ENCODE measurements at places on chromosomes 12 and 14. TPM values are rescaled to one million over a fixed set of nuclear protein-coding genes. Genes with fewer than 3 reads are reported as not detected.

Gene NDUFA12
- 115 TPM for total RNA-seq

GRCh38 chr12:69610729-69611128 is at the start of gene LRRC10:
Gene LRRC10 (minus strand): TSS chr12:69610907. CDS start chr12:69610838, 69 bp downstream.
- DNase-seq = no peak

- no peak for DNase-seq
Measured at GRCh38 chr12:132261328-132262138, 67.9 kb downstream of the GALNT9 start.

- DNase-seq = peak; percentile 47
Measured at GRCh38 chr14:94394581-94395207, 6.3 kb upstream of the SERPINA1 start.

Gene RHOJ
- 10.5 TPM for total RNA-seq

Gene OR4K1
- total RNA-seq = not detected

DNA sequence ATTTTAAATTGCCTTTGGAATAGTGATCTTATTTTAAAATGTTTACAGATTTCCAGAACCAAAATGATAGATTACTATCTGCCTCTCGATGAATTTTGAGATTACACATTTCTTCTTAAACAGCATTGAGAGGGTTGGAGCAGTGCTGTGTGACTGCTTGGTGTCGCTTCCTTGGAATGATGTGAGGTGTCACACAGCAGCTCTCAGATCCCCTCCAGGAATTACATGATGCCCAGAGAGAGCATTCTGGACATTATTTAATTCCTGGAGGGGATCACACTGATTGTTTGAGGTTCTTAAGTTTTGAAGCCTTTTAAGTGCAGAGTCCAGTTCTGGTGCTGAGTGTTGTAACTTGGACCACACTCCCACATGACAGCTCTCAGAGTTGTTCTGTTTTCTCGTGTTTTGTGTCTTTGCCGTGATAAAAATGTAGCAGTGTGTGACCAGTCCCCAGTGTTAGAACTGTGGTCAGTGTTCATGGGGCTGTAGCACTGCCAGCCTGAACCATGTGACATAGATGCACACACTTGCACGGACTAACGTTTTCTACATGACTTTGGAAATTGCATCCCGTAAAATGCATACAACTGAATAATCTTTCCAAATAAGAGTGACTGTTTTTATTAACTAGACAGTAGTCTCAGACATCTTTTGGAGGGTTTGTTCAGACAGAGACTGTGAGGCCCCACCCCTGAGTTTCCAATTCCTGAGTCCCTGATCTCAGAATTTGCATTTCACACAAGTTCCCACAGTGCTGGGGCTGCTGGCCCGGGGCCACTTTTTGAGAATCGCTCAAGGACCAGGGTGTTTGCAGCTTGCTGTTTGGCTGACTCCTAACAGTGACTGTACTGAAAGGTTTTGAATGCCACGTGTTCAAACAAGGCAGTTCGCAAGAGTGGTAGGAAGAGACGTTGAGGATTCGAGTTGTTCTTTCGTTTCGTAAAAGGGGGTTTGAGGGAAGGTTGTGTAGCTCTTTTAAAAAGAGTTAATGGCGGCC is 26.0 kb downstream of the XRCC3 start:
- DNase-seq = no peak

- DNase-seq = peak; percentile 27
Measured at GRCh38 chr12:45122768-45123380, 72.0 kb upstream of the DBX2 start.

Gene TSPAN11
- 1.3 TPM for total RNA-seq

- DNase-seq = no peak
Measured at GRCh38 chr14:95196268-95196667, 38.9 kb upstream of the DICER1 start.

DNA sequence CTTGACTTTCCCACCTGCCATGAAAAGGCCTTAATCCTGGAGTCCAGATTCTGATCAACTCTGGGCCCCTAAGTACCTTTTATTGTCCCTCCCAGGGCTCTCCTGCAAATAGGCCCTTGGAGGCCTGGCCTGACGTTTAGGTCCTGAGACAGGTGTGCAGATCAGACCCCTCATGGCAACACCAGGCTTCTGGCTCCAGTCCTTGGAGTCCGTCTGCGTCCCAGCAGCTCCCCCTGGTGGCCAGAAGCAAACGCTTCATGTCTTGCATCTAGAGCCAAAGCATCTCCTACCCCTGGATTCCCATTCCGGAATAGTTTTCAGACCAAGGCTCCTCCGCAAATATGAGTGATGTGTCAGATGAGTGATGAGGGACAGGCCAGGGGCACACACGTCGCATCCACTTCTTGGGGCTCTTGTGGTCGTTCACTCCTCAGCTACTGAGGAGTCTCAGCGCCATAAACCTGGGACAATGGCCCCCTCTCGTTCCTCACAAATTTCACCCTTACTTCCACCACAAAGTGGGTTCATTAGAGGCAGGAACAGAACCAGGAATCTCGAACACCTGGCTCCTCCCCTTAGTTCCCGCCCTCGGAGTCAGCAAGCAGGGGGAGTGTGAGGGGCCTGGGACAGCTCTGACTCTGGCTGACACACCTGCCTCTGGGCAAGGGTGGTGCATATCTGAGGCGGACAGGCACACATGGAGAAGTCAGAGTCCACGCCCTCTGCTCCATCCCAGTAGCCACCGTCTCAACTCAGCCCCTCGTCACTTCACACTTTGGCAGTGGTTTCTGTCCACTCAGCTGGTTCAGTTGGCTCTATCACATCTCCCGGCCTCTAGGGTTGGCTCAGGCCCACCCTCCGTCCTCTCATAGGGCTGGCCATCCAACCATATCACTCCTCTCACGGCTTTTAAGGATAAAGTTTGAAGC is 77.9 kb upstream of the PWP1 start:
- peak; percentile 55 for DNase-seq

DNA sequence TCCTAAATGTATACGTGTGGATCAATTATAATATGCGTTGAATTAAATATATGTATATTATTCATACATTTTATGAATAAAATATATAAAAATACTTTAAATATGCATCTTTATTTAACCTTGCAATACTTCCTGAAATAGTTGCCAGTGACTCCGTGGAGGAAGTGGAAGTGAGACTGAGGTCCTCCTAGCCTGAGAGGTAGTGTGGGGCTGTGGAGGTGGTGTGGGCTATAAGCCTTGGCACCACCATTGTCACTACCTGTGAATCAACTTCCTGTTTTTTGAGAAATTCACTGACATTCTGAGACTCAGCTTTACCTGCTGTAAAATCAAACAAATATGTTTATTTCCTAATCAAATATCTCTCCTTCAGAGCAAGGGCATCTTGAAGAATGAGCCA is 514.2 kb downstream of the VRK1 start:
- DNase-seq = no peak

GRCh38 chr12:57276935-57277563 is 26.1 kb upstream of the STAC3 start:
- DNase-seq = peak; percentile 7

DNA sequence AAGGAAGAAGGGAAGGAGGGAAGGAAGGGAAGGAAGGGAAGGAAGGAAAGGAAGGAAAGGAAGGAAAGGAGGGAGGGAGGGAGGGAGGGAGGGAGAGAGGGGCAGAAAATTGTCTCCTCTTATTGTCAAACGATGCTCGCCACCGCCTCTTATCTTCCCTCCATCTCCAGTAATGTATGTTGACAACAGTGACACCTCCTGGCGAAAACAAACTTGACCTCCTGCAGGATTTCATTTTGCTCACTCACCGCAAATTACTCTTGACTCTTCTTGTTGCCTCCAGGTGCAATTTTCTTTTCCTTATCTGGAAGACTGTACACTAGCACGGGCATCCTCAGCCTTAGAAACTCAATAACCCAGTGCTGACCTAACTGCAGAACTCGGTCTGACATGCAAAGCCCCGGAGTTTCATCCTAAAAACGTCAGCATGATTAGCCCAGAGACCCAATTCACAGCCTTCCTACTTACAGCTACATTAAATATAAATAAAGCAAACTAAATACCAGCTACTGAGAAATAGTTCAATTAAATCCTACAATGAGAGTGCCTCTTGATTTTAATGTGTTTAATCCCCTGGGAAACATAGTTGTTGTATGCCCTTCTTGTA is 512.4 kb upstream of the TMPO start:
- DNase-seq = peak; percentile 48

DNA sequence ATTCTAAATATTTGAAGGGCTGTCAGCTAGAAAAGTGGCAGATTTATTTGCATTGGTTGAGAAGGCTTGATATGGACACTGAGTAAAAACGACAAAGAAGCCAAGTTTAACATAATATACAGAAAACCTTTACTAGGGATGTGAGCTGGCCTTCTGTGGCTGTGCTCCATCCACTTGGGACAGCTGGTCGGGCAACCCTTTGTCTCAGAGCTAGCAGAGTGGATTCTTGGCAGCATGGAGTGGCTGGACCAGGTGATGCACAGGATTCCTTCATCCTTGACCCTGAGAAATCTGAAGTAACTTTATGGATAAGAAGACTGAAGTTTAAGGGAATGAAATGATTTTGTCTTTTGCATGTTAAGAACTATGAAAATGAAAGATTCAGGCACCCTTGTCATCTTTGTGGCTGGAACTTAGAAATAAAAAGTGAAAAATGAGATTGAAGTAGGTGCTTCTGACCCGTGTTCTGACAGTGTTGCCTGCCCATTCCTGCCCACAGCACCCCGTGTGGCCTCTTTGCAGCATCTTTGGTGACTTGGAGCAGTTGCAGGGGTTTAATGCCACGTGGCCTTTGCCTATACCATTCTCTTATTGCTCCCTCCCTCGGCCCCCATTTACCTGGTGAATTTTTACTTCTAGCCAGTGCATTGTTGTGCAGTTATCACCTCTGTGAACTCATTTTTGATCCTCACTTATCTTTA is 32.6 kb downstream of the PELI2 start:
- no peak for DNase-seq

Measured in mammary epithelial cell (primary cell).